ENCODE measurements at places on chromosomes 11 and 22.

DNA sequence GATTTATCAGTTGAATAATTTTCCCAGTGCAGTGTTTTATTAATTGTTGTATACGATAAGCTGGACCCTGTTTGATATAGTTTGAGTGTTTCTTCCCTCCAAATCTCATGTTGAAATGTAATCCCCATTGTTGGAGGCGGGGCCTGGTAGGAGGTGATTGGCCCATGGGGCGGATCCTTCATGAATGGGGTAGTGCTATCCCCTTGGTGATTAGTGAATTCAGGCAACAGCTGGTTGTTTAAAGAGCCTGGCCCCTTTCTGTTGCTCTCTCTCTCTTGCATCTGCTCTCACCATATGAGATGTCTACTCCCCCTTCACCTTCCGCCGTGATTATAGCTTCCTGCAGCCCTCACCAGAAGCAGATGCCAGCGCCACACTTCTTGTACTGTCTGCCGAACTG, 1.5 kb downstream of the OR5A1 start:
- no peaks in the 10 kb centered on the region for H3K4me1 ChIP-seq
- H3K27me3 ChIP-seq = peaks cover 4% of the 10 kb centered on the region
- H3K27ac ChIP-seq = no peak overlapping the region
- no peaks in the 10 kb centered on the region for H3K36me3 ChIP-seq
- H3K4me3 ChIP-seq = no peak overlapping the region

DNA sequence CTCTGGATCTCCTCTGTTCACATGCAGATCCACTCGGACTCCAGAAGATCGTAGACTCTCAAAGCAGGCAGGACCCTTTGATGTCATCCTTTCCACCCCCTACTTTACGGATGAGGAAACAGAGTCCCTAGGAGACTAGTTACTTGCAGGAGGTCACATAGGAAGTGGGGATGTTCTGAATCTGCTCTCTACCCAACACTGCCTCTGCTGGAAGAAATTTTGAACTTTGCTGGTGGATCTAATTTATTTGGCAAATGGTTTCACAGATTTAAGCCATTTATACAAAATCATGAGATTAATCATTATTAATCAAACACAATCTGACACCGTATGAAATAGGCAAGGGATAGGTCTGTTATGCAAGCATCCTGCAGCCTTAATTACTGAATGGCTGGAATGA, 55.0 kb upstream of the USP47 start:
- H3K27me3 ChIP-seq = peaks cover 7% of the 10 kb centered on the region
- H3K27ac ChIP-seq = no peak overlapping the region
- no peak overlapping the region for H3K4me3 ChIP-seq

GRCh38 chr11:112016088-112016764, 9.0 kb upstream of the DLAT start:
- H3K36me3 ChIP-seq = no peaks in the 10 kb centered on the region
- no peaks in the 10 kb centered on the region for H3K27me3 ChIP-seq
- no peaks in the 10 kb centered on the region for H3K4me1 ChIP-seq
- no peak for DNase-seq

- no peaks in the 10 kb centered on the region for H3K4me1 ChIP-seq
- H3K36me3 ChIP-seq = peaks cover 6% of the 10 kb centered on the region
- no peak overlapping the region for H3K27ac ChIP-seq
- DNase-seq = no peak
Observed at GRCh38 chr11:17865765-17866428, 131.3 kb downstream of the KCNC1 start.

GRCh38 chr22:49011769-49012648, 815.7 kb downstream of the BRD1 start:
- no peaks in the 10 kb centered on the region for H3K27me3 ChIP-seq
- no peaks in the 10 kb centered on the region for H3K36me3 ChIP-seq
- no peak for DNase-seq
- no peaks in the 10 kb centered on the region for H3K4me1 ChIP-seq

GRCh38 chr11:118883004-118883367, 706 bp upstream of the CXCR5 start:
- peaks cover 23% of the 10 kb centered on the region for H3K27me3 ChIP-seq
- peaks cover 56% of the 10 kb centered on the region for H3K4me1 ChIP-seq

- H3K27ac ChIP-seq = no peak overlapping the region
- peaks cover 13% of the 10 kb centered on the region for H3K27me3 ChIP-seq
- DNase-seq = no peak
- no peak overlapping the region for H3K4me3 ChIP-seq
- H3K4me1 ChIP-seq = peaks cover 13% of the 10 kb centered on the region
- H3K36me3 ChIP-seq = peaks cover 16% of the 10 kb centered on the region
Observed at GRCh38 chr11:47587723-47588326, 1.3 kb downstream of the FAM180B start.

DNA sequence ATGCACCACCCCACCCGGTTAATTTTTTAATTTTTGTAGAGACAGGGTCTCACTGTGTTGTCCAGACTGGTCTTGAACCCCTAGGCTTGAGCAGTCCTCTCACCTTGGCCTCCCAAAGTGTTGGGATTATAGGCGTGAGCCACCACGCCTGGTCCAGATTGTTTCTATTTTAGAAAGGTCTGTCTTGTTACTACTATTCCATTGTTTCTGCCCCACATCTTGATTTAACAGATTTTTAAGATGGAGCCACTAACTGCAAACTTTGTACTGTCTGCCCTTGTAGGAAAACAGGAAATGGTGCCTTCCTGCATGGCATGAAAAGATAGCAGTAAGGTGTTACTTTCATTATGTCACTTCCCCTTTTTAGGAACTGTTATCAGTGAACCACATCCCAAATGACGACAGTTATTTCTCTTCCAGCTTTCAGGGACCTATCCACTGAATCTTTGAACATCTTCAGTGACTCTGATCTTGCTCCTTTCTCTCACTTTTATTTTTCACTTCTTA, 23.2 kb downstream of the TAF1D start:
- H3K27ac ChIP-seq = peak overlapping the region; percentile 38
- no peaks in the 10 kb centered on the region for H3K27me3 ChIP-seq
- no peak for DNase-seq
- peaks cover 68% of the 10 kb centered on the region for H3K36me3 ChIP-seq

DNA sequence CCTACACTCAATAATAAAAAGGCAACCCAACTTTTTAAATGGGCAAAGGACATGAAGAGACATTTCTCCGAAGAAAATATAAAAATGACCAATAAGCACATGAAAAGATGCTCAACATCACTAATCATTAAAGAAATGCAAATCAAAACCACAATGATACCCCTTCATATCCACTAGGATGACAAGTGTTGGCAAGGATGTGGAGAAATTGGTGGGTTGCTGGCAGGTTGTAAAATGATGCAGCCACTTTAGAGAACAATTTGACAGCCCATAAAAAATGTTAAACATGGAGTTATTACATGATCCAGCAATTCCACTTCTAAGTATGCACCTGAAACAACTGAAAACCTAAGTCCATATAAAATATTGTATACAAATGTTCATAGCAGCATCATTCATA, 73.2 kb upstream of the LMO2 start:
- H3K4me3 ChIP-seq = no peak overlapping the region
- H3K27me3 ChIP-seq = peaks cover 23% of the 10 kb centered on the region
- DNase-seq = no peak
- H3K36me3 ChIP-seq = no peaks in the 10 kb centered on the region
- H3K27ac ChIP-seq = no peak overlapping the region
- H3K4me1 ChIP-seq = no peaks in the 10 kb centered on the region

DNA sequence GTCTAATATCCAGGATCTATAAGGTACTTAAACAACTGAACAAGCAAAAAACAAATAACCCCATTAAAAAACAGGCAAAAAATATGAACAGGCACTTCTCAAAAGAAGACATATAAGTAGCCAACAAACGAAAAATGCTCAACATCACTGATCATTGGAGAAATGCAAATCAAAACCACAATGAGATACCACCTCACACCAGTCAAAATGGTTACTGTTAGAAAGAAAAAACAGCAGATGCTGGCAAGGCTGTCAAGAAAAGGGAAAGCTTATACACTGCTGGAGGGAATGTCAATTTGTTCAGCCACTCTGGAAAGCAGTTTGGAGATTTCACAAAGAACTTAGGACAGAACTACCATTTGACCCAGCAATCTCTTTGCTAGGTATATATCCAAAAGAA, 30.6 kb upstream of the NOX4 start:
- no peaks in the 10 kb centered on the region for H3K27me3 ChIP-seq
- H3K4me3 ChIP-seq = no peak overlapping the region
- no peak for DNase-seq
- H3K4me1 ChIP-seq = no peaks in the 10 kb centered on the region

DNA sequence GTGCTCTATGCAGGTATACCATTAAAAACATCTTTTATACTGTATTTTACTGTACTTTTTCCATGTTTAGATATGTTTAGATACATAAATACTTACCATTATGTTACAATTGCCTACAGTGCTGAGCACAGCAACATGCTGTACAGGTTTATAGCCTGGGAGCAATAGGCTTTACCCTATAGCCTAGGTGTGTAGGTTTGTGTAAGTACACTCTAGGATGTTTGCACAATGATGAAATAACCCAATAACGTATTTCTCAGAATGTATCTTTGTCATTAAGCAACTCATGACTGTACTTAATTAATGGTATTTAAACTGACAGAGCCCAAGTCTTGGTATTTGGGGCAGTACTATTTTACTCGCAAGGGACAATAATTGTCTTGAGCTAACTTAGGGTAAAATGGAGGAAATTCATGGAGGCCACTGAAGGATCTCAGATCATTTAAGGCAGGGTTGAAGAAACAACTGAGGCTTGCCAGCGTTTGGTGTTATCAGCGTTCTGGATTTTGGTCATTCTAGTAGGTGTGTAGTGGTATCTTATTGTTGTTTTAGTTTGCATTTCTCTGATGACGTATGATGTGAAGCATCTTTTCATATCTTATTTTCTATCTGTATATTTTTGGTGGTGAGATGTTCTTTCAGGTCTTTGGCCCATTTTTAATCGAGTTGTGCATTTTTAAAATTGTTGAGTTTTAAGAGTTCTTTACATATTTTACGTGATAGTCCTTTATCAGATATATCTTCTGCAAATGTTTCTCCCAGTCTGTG, 42.4 kb downstream of the ADAMTS15 start:
- peaks cover 9% of the 10 kb centered on the region for H3K27me3 ChIP-seq
- no peaks in the 10 kb centered on the region for H3K36me3 ChIP-seq
- H3K27ac ChIP-seq = no peak overlapping the region

GRCh38 chr22:47294576-47294975, 532.1 kb downstream of the TBC1D22A start:
- peaks cover 3% of the 10 kb centered on the region for H3K27me3 ChIP-seq
- no peak overlapping the region for H3K27ac ChIP-seq
- no peak for DNase-seq
- no peaks in the 10 kb centered on the region for H3K4me1 ChIP-seq
- H3K36me3 ChIP-seq = no peaks in the 10 kb centered on the region
- no peak overlapping the region for H3K4me3 ChIP-seq

DNA sequence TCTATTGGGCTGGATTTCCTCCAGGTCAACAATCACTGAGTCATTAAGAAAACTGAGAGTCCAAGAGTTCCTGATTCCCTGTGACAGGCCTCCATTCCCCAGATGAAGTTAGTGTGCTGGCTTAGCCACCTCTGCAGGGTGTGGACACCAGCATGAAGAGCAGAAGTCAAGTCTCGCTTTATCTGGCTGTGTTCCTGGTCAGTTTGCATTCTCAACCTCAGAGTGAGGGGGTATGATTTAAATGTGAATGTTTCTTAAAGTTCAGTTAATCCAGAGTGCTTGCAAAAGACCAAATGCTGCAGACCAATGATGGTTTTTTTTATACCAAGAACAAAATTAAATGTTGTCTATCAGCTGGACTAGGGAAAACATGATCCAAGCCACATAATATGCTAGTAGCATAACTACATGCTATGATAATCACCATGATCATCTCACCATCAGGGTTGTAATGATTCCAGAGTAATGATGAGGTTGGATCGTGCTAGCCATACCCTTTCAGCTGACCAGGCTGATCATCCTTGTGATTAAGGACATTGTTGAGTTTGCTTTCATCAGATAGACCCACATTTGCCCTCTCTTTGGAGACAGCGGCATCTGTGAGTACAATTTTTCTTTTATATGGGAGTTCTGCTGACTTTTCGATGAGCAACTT, 145.8 kb upstream of the ARHGAP20 start:
- DNase-seq = no peak
- peaks cover 4% of the 10 kb centered on the region for H3K27me3 ChIP-seq
- H3K36me3 ChIP-seq = no peaks in the 10 kb centered on the region
- H3K4me3 ChIP-seq = no peak overlapping the region
- no peak overlapping the region for H3K27ac ChIP-seq

DNA sequence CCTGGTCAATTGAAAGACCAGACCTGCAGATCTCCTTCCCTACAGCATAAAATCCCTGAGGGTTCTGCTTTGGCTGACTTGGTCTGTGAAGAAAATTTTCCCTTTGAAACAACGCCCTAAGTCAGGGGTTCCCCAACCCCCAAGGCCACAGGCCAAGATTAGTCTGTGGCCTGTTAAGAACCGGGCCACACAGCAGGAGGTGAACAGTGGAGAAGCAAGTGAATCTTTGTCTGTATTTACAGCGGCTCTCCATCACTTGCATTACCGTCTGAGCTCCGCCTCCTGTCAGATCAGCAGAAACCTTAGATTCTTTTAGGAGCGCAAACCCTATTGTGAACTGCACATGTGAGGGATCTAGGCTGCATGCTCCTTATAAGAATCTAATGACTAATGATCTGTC, 38.2 kb downstream of the CCDC83 start:
- peaks cover 3% of the 10 kb centered on the region for H3K27me3 ChIP-seq
- no peak overlapping the region for H3K27ac ChIP-seq
- no peak overlapping the region for H3K4me3 ChIP-seq
- DNase-seq = no peak
- no peaks in the 10 kb centered on the region for H3K4me1 ChIP-seq

GRCh38 chr11:83124636-83125424, 32.1 kb upstream of the PCF11 start:
- no peaks in the 10 kb centered on the region for H3K36me3 ChIP-seq
- H3K4me3 ChIP-seq = no peak overlapping the region
- H3K27ac ChIP-seq = no peak overlapping the region
- H3K27me3 ChIP-seq = peaks cover 5% of the 10 kb centered on the region

DNA sequence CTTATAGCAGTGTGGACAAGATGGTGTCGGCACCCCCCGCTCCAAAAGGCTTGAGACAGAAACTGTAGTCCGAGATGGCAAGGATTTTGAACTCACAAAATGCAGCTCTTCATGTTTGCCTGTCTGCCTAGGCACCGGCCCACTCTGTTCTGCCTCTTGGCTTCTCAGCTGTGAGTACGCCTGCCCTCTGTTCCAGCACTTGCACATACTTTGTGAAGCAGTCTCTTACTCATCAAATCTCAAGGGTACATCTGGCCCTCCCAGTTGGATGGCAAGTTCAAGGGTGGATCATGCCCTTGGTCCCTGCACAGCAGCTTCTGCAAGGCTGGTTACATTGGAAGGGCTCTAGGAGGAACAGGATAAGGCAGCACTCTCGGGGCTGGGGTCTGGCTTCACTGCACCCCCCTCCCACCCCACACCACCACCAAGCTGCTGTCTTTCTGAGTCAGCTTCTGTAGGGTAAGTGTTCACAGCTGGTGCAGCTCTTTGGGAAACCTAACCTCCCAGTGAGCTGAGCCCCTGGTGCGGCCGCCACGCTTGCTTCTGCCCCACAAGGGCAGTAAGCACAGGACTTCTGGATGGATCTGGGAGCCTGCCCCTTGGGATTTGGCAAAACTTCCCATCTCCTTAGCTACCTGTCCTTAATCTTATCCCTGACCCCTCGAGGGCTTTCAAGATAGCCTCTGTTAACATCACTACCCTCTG, 37.2 kb downstream of the FAM83F start:
- DNase-seq = peak; percentile 10
- H3K36me3 ChIP-seq = no peaks in the 10 kb centered on the region
- H3K4me1 ChIP-seq = peaks cover 17% of the 10 kb centered on the region
- H3K4me3 ChIP-seq = no peak overlapping the region

- H3K27ac ChIP-seq = no peak overlapping the region
- no peak for DNase-seq
- no peak overlapping the region for H3K4me3 ChIP-seq
Observed at GRCh38 chr11:89452780-89453179, 38.4 kb downstream of the NOX4 start.

- H3K4me3 ChIP-seq = no peak overlapping the region
- no peak overlapping the region for H3K27ac ChIP-seq
- no peaks in the 10 kb centered on the region for H3K27me3 ChIP-seq
- H3K36me3 ChIP-seq = no peaks in the 10 kb centered on the region
- H3K4me1 ChIP-seq = peaks cover 27% of the 10 kb centered on the region
Observed at GRCh38 chr11:9761441-9761945, 97.6 kb downstream of the SWAP70 start.
